ENCODE measurements at places on chromosomes 4 and X.
A peak's percentile ranks its signal among the peaks of the same experiment; 100 is the strongest.

DNA sequence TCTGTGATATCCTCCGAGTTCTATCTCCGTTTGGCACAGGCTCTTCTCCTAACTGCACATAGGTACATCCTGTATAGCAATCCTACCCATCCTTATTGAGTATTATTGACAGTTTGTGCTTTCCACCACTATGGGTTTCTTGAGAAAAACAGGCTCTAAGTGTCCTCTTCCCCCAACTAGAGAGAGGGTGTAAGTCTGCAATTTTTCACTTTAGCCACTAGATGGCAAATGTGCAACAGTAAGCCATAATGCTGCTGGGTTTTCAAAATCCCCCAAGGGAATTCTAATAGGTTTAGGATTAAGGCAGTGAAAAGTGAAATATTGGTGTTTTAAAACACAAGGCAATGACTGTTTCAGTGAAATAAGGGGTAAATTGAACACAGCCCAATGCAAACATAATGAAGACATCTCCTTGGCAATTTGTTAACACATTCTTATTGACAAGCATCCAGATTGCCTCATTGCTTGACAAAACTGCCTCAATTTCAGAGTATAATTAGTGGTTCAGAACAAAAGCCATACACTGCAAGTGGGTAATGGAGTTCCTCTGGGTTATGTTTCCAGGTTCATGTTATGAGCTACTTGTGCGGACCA is 239.0 kb upstream of the HTR2C start:
- no peak for ATAC-seq

- no peak for ATAC-seq
These were observed 81.1 kb upstream of the HELT start for GRCh38 chr4:184937030-184937710.

DNA sequence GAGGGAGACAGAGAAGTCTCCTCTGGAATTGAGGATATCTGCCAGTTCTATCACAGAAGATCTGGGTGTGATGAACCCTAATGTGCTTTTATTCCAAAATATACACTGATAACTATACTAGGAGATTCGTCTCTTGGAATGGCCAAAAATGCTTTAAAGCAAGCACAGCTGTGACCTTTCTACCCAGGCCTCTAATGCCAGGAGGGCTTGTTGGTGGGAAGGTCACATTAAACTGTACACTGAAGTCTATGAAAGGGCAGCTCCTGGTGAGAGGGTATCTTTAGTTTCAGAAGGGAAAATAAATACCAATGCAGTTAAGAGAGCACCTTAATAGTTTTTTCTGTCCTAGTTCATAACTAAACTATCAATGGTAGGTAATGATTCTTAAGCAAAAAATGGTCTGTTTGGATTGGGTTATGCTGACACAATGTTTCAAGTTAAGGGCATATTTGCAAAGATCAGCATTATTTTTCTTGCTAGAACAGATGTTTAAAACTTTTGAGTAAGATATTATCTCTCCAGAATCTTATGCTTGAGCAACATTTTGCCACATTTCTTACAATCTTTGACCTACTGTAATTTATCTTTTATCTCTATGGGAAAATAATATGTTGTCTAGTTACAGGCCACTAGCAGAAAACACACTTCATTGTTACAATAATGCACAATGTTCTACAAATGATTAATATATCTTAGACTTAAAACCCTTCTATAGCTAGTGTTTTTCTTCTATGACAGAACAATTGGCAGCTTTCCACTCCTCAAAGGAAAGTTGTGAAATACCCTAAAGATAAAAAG is 59.6 kb downstream of the SEC24D start:
- no peak for ATAC-seq

- no peak for ATAC-seq
These were observed 30.3 kb upstream of the SLC2A9 start for GRCh38 chr4:10051517-10052135.

DNA sequence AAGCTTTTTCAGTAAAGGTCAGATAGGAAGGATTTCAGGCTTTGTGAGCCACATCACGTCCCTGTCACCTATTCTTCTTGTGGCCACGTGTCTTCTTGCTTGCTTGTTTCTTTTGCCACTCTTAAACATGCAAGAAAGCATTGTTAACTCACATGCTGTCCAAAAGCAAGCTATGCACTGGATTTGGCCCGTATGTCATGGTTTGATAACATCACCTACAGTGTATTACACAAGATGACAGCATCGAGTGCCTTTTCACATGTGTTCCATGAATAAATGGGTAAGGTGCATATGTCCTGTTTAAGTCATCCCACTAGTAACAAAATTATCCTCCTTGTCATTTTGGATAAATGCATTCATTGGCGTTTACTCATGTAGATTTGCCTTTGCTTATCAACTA is 468.0 kb upstream of the FAT1 start:
- no peak for ATAC-seq

DNA sequence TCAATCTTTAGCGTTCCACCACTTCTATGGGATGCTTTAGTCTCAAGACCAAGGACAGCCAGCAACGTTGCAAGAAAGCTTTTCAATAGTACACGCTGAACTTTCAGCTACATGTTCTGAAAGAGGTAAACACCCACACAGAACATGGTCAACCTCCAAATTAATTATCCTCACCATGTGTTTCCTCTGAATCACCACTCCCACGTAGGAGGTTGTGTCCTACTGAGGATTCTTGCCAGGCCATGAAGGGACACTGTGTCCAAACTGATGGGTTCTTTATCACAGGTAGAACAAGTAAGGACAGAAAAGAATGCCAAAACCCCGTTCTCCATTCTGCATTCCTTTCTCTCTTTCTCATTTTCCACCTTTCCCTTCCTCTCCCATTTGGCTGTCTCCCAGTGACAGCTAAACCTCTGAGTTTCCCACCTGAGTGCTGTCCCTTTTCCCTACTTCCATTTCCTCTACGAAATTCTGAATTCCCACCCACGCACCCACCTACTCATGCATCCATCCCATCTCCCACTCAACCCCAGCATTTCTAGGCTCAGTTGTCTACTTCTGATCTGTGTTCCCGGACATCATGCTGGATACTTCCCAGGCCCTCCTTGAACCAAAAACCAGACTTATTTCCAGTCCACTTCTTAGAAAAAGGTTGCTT is 29.0 kb upstream of the GPM6B start:
- no peak for ATAC-seq

DNA sequence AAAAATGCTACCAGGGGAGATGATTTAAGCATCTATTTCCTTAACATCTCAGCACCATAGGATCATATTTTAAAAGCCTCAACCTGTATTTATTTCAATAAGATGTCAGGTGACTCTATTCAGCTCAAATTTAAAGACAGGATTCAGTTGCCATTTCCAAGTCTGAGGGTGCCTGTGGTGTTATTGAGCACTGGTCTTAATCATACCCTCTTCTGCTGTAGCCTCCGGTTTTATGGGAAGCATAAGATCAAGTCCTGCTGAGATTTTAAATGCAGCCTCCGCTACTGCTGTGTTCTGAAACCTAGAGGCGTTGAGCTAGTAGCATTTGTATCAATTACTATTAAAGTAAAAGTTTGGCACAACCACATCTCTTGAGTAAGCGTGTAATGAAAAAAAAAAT is 185.7 kb upstream of the NWD2 start:
- no peak for ATAC-seq

DNA sequence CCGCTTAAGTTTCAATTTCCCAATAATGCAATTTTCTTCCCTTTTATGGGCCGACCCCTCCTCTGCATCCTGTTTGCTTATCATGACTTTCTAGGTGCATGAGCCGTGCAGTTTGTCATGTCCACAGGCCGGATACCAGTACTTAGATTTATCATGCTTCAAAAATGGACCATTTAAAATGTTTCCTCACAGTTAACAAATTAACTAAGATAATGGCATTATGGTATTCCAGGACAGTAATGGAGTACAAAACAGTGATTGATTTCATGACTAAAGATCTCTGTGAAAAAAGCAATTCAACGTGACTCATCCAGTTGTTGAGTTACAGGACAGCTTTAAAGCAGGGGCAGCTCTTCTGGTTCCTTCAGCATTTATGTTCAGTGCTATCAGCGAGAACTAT is 23.0 kb downstream of the SNX25 start:
- no peak for ATAC-seq

DNA sequence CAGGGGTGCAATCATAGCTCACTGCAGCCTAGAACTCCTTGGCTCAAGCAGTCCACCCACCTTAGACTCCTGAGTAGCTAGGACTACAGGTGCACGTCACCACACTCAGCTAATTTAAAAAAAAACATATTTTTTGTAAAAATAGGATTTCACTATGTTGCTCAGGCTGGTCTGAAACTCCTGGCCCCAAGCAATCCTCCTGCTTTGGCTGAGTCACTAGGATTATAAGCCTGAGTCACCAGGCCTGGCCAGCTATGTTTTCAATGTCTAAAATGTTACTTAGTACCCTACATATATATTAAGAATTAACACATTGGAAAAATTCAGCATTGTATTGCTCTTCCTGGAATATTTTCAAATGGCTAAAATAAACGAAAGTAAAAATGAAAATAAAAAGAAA is 37.5 kb downstream of the PNPLA4 start:
- no peak for ATAC-seq

DNA sequence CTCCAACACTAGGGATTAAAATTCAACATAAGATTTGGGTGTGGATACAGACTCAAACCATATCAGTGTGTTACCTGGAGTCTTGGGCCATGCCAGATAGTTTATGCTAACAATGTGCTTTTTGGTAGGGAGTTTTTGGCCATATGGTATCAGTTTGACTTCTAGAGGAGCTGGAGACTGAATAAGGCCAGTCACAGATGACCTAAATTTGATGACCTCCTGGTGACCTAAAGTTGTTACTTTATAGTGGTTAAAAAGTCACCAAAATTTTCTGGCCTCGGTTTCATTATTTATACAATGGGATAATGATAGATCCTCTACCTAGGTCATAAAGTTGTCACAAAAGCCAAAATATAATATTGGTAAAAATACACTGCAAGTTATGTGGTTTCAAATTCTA is 877.1 kb downstream of the RAPGEF2 start:
- no peak for ATAC-seq

DNA sequence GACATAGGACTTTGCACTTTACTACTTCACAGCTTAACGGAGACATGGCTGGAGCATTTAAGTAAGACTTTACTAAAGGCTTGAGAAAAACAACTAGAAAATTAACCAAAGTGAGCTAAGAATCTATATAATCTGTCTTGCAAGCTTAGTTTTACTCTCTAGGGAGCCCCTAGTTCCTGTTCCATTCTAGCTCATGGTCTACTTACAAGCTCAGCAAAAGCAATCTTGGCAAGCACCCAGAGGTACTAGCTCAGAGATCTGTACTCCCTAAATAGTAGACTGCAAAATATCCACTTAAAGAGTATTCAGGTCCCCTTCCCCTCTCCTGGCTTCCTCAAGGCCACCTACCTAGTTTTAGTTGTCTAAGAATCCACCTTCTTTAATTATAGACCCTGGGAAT is 469.0 kb downstream of the IDS start:
- no peak for ATAC-seq

DNA sequence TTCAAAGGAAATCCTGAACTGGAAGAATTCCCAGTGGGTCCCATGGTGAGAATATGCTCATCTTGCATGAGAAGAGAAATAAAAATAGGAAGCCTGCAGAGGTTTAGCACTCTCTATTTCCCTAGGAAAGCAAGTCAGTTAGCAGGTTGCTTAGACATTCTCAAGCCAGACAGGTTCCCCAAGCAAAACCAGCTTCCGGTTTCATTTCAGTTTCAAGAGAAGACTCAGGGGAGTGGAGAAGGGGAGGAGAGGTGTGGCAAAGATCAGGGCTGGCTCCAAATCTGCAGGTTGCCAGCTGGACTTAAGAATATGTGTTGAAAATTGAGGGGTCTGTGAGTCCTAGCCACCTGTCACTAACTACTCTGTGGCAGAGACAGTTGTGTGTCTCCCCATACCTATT is 107.5 kb downstream of the CLNK start:
- no peak for ATAC-seq

- no peak for ATAC-seq
These were observed 60.1 kb downstream of the CCSER1 start for GRCh38 chr4:90187148-90187884.

- no peak for ATAC-seq
These were observed 26.1 kb upstream of the SULT1B1 start for GRCh38 chr4:69786547-69786946.

GRCh38 chr4:113673450-113673849 is 88.1 kb downstream of the CAMK2D start:
- peak; percentile 95 for ATAC-seq

DNA sequence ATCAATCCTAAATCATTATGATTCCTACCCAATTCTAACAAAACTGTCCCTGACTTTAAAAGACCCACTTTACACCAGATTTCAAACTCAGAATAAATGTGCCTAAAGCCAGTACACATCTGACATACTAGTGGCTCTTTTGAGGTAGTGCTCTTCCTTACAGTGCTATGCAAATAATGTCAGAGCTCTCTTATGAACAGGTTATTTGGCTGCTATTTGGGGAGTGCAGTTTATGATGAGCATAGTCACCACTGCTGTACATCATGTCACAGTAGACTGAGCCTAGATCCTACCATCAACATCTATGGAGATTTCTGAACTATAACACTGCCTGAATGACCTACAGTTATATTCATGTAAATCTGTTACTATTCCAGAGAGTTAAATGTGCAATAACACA is 50.4 kb upstream of the PAGE5 start:
- ATAC-seq: no peak

DNA sequence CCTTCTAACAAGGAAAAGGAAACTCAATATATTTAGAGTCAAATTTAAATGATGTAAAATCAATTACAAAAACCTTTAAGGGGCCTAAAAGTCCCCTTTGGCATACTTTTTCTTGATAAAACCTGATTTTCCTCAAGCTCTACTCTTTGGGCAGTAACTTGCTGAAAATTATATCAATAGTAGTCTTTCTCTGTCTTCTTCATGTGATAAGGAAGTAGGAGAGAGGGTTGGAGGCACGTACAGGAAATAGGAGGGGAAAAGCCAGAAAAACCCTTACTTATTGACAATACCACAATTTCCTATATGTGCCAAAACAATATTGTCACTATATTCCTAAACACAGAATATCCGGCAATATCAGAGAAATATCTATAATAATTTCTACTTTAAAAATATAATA is 9.6 kb downstream of the RHOH start:
- no peak for ATAC-seq

GRCh38 chr4:1409079-1409478 is 2.8 kb upstream of the NKX1-1 start:
- ATAC-seq: no peak

DNA sequence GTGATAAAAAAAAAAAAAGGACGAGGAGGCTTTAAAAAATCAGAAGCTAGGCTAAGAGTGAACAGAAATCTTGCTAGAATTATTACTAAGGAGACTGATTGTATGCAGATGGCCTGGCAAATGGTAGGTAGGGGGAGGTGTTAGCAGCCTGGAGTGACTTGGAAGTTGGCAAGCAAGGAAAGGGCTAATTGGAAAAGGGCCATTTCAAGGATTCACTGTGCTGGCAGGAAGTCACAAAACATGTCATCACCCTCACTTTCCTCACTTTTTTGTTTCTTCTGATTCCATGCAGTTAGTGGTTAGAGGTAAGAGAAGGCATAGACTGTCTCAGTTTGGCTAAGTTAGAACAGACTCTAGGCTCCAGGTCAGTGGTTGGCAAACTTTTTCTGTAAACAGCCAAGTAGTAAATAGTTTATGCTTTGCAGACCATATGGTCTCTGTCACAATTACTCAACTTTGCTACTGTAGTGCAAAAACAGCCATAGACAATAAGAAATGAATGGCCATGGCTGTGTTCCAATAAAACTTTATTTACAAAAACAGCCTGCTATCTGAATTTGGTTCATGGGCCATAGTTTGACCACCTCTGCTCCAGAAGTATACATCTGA is 646.5 kb upstream of the ACTRT1 start:
- ATAC-seq: no peak

- ATAC-seq: no peak
These were observed 113.2 kb downstream of the ATP10D start for GRCh38 chr4:47598320-47598719.

Measured in activated CD4-positive, CD25-positive, alpha-beta regulatory T cell treated with anti-CD3 and anti-CD28 coated beads, Interleukin-2, amount 50 U/mL, for 24 hours (primary cell).